ENCODE measurements at places on chromosomes 2 and 18. TPM values are rescaled to one million over a fixed set of nuclear protein-coding genes. Genes with fewer than 3 reads are reported as not detected.

The MTA3 gene
- 58.6 TPM for total RNA-seq

The ANXA4 gene
- 24.8 TPM for total RNA-seq

The TLX2 gene
- 0.18 TPM for total RNA-seq

The RTKN gene
- 1.8 TPM for total RNA-seq

The RUFY4 gene
- total RNA-seq: 1.7 TPM

The NT5C1B gene
- not detected for total RNA-seq

The FABP1 gene
- total RNA-seq: not detected

The NEDD4L gene
- total RNA-seq: 6.8 TPM

The ANKRD62 gene
- total RNA-seq: not detected

The INHA gene
- not detected for total RNA-seq

The PDCD1 gene
- total RNA-seq: 33.2 TPM

The GALNT5 gene
- 0.04 TPM for total RNA-seq

Measured in activated CD4-positive, alpha-beta T cell treated with anti-CD3 and anti-CD28 coated beads for 36 hours (primary cell).